SW480 (cell line): ENCODE measurements at places on chromosomes 6 and 20.

- DNase-seq = peak; percentile 43
These were observed 40.2 kb upstream of the DDR1 start for GRCh38 chr6:30844118-30844535.

GRCh38 chr6:169831450-169832246, 80.2 kb downstream of the ERMARD start:
- DNase-seq = peak; percentile 45

- DNase-seq = peak; percentile 11
These were observed 41.3 kb downstream of the HLA-DPB1 start for GRCh38 chr6:33116841-33117711.

DNA sequence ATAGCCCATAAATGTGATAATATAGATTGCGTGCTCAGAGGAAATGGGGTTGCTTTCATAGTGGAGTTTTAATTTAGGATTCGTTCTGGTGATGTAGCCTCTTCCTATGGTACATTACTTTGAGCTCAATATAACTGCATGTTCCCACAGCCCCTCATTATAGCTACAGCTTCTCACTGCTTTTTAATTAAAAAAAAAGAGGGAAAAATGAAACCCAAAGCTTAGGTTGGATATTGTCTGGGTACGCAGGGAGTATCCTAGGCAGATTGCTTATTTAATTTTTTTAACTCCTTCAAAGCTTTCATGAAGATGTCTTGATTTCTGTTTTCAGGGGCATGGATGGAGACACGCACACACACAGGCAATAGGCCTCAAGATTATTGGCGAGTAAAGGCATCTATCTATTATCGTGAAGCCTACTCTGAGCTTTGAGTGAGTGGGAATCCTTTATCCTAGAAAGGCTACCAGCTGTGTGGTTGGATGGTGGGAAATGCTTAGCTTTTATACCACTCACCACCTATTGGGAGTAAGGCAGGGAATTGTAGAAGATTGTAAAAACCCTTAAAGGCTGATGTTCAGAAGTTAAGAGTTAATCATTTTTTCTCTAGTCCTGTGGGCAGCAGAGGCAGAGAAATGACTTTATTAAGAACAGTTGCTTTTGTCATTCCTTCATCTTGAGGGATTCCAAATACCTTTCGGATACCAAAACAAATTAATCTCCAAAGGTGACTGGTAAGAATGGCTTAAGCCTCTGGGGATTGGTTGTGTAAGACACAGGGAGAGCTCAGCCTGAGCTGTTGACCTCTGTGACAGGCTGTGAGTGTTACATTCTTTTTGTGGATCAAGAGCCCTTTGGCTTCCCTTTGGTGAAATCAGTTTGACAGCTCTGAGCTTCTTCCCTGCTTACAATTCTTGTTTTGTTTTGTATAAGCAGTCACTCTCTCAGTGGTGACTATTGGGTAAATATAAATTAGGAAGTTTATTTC, 33.4 kb downstream of the CTNNBL1 start:
- DNase-seq = no peak

DNA sequence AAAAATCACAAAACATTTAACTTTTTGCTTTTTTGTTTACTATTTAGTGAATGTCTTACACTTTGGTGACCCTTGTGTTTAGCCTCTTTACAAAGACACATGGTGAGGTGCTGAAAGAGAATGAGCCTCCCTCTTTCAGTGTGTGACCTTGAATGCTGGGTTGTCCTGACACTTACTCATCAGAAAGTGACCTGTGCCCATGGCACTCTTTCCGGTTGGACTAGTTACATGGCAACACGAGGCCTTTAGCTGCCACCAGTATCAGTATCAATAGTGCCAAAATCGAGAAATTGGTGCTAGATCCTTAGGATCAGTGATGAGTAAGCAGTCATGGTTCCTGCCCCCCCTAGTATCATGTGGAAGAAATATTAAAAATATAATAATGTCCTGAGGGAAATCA, 1.7 kb upstream of the RPL7L1 start:
- DNase-seq = no peak

DNA sequence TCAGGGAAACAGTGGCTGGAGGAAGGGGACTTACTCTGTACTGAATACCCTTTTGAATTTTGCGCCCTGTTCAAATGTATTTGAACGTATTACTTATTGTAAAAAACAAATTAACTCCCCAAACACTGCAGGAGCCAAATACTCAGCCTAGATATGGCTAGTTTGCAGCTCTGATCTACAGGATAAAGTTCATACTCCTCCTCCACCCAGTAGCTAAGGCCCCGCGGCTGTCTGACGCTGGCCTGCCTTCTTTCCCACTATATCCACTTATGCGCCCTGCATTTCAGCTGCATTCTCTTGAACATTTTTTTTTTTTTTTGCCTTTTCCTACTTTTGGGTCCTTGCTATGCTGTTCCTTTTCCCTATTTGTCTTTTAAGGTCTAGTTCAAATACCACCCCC, 6.5 kb downstream of the GSS start:
- DNase-seq = no peak
